ENCODE measurements at places on chromosomes 1 and 21. TPM values are rescaled to one million over a fixed set of nuclear protein-coding genes. Genes with fewer than 3 reads are reported as not detected.

RYR2 gene
- 87.1 TPM for total RNA-seq

RGS18 gene
- total RNA-seq: not detected

IFNAR2 gene
- total RNA-seq: 3.3 TPM

GRCh38 chr1:47841356-47841755 is 155.8 kb downstream of the TRABD2B start:
- no peak for DNase-seq

GRCh38 chr1:173002891-173003838 is 47.6 kb downstream of the TNFSF18 start:
- DNase-seq: no peak

DNA sequence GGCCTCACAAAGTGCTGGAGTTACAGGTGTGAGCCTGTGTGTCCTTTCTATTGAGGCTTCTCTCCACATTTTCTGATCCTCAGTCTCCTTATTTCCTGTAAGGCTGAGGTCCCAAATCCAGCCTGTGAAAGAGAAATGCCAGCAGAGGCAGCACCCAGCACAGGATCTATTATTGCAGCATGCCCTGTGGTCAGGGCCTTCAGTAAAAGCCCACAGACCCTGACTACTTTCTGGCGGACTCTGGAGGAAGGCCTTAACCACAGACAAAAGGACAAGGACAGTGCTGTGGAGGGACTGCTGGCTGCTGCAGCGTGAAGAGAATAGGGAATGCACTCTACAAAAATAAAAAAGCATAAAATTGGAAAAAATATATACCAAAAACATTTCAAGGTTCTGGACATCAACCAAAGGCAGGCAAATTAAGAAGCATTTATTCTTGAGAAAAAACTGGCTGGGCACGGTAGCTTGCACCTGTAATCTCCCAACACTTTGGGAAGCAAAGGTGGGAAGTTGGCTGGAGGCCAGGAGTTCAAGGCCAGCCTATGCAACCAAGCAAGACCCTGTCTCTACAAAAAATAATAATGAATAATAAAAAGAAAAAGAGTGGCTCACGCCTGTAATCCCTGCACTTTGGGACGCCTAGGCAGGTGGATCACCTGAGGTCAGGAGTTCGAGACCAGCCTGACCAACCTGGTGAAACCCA is 9.4 kb upstream of the PGD start:
- no peak for DNase-seq

- DNase-seq: no peak
Observed at GRCh38 chr1:186463511-186463910, 2.6 kb upstream of the PDC start.

DNA sequence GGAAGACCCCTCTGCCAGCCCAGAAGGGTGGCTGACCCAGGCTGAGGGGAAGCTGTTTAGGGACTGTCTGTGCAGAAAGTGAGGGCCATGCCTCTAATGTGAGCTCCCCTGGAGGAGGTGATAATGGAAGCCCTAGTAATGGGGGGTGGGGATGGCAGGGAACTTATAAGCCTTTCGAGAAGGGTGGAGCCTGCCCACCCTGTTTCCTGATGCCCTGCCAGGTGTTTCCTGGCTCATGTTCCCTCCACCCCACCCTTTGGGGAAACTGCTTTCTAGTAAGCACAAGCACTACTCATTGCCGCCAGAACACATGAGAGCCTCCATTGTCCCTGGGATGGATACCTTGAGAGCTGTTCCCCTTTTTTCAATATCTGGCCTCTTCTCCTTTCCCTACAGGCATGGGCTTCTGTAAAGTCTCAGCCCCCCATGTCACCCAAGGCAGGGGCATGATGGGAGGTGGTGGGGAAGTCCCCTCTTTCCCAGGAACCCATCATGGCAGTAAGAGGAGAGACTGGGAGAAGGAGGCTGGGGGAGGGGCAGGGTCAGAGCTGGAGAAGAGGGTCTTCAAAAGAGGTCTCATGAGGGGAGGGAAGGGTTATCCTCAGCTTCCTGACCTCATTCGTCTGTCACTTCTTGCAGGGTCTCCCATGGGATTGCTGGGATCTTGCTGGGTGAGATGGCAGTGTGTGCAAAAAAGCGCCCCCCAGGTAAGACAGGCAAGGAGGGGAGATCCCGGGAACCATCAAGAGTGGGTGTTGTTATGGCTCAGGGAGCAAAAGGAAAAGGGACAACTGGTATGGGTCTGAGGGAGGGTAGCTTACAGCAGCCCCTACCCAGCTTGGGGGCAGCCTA is 2.4 kb downstream of the ATP8B2 start:
- DNase-seq: no peak

GRCh38 chr1:99365545-99365944 is 101.3 kb downstream of the PLPPR4 start:
- DNase-seq: peak; percentile 12

DNA sequence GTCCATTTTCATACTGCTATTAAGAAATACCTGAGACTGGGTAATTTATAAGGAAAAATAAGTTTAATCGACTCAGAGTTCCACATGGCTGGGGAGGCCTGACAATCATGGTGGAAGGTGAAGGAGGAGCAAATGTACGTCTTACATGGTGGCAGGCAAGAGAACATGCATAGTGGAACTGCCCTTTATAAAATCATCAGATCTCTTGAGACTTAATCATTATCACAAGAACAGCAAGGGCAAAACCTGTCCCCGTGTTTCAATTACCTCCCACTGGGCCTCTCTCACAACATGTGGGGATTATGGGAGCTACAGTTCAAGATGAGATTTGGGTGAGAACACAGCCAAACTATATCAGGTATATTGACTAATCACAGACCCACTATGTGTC is 370.2 kb upstream of the USP24 start:
- no peak for DNase-seq

All from cardiac muscle cell (in vitro differentiated cells and primary cell).